ENCODE measurements at places on chromosomes 16 and 17.
A peak's percentile ranks its signal among the peaks of the same experiment; 100 is the strongest.

- H3K27me3 ChIP-seq: no peaks in the 10 kb centered on the region
- H3K4me3 ChIP-seq: no peak overlapping the region
- no peak overlapping the region for H3K27ac ChIP-seq
- no peak for DNase-seq
Measured at GRCh38 chr17:70011750-70012149, 63.3 kb upstream of the KCNJ16 start.

GRCh38 chr16:64242492-64242891 is 879.4 kb downstream of the CDH11 start:
- H3K4me3 ChIP-seq: no peak overlapping the region
- no peak overlapping the region for H3K27ac ChIP-seq
- no peaks in the 10 kb centered on the region for H3K4me1 ChIP-seq
- H3K27me3 ChIP-seq: no peaks in the 10 kb centered on the region
- no peak for DNase-seq

DNA sequence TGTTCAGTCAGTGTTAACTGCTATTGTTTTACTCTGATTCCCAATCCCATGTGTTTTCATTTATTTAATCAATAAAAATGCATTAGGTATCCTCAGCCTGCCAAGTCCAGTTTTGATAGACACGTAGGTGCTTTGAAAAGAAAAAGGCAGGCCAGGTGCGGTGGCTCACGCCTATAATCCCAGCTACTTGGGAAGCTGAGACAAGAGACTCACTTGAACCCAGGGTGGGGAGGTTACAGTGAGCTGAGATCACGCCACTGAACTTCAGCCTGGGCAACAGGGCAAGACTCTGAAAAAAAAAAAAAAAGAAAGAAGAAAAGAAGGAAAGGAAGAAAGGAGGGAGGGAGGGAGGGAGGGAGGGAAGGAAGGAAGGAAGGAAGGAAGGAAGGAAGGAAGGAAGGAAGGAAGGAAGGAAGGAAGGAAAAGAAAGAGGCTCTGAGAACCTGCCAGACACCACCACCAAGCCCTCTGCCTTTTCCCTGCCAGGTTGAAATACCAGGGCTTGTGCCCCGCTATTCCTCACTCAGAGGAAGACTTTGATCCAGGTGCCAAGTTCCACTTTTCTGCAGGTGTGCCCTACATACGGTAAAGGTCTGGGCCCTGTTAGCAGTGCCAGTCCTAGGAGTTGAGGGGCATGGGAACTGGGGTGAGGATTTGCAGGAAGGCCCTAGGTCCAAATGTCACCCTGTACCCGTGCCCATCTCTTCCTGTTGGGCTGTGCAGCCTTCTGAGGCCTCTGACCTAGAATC is 10.1 kb upstream of the KCNH6 start:
- no peak overlapping the region for H3K4me3 ChIP-seq
- H3K36me3 ChIP-seq: no peaks in the 10 kb centered on the region
- no peak for DNase-seq

- no peaks in the 10 kb centered on the region for H3K27me3 ChIP-seq
- H3K27ac ChIP-seq: no peak overlapping the region
- H3K4me3 ChIP-seq: no peak overlapping the region
- DNase-seq: peak; percentile 50
- H3K4me1 ChIP-seq: peaks cover 14% of the 10 kb centered on the region
Measured at GRCh38 chr17:2688351-2689342, 22.9 kb downstream of the CLUH start.

GRCh38 chr16:23960081-23960885 is 124.5 kb downstream of the PRKCB start:
- no peaks in the 10 kb centered on the region for H3K4me1 ChIP-seq
- no peak for DNase-seq
- no peaks in the 10 kb centered on the region for H3K36me3 ChIP-seq

GRCh38 chr16:48971571-48972077 is 310.0 kb downstream of the CBLN1 start:
- no peaks in the 10 kb centered on the region for H3K27me3 ChIP-seq
- H3K27ac ChIP-seq: no peak overlapping the region
- no peak for DNase-seq
- no peak overlapping the region for H3K4me3 ChIP-seq
- H3K36me3 ChIP-seq: no peaks in the 10 kb centered on the region

- H3K4me1 ChIP-seq: no peaks in the 10 kb centered on the region
- H3K4me3 ChIP-seq: no peak overlapping the region
- no peaks in the 10 kb centered on the region for H3K27me3 ChIP-seq
- H3K27ac ChIP-seq: no peak overlapping the region
- no peak for DNase-seq
Measured at GRCh38 chr17:10370016-10370608, 2.7 kb downstream of the MYH13 start.

GRCh38 chr17:66676421-66676820 is 158.5 kb upstream of the CACNG5 start:
- H3K27me3 ChIP-seq: no peaks in the 10 kb centered on the region
- peak; percentile 73 for DNase-seq
- H3K27ac ChIP-seq: no peak overlapping the region
- no peaks in the 10 kb centered on the region for H3K4me1 ChIP-seq
- H3K4me3 ChIP-seq: no peak overlapping the region

- no peak for DNase-seq
- H3K4me1 ChIP-seq: no peaks in the 10 kb centered on the region
- H3K36me3 ChIP-seq: no peaks in the 10 kb centered on the region
- no peak overlapping the region for H3K4me3 ChIP-seq
Measured at GRCh38 chr17:56432443-56432842, 161.1 kb upstream of the NOG start.

- H3K4me1 ChIP-seq: peaks cover 41% of the 10 kb centered on the region
- H3K27ac ChIP-seq: peak overlapping the region; percentile 74
- no peaks in the 10 kb centered on the region for H3K36me3 ChIP-seq
- DNase-seq: peak; percentile 80
- no peaks in the 10 kb centered on the region for H3K27me3 ChIP-seq
- no peak overlapping the region for H3K4me3 ChIP-seq
Measured at GRCh38 chr16:75754141-75754540, 27.9 kb upstream of the CPHXL start.

DNA sequence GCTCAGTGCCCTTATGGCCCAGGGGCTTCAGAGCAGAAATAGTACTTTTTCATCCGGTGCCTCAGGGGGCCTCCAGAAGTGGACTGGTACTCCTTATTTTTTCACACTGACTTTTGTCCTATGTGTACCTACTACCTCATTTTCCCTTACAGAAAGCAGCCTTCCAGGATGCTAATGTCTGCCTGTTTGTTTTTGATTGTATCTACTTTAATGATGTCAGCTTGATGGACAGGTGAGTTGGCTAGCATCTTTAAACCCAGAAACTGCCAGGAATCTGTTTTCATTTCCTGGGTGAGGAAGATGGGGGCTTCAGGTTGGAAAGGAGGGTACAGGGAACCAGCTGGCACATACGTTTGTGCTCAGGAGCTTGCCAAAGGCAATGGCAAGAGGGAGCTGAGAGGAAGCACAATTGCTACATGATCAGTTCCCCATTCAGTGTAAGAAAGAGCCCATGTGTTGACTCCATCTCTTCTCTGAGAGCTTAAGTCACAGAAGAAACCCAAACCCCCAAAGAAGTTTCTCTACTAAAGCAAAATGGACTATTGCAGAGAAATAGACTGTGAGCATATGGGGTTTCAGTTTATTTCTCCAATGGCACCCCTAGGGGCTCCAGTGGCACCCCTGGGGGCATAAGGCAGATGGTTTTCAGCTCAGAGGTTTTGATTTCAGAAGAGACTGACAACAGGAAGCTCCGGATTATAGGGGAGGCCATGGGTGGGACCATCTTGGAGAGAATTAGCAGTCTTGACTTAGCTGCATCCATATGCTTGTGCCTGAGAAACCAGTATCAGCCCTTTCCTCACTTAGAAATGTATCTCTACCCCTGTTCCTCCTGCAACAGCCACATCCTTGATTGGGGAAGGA is 16.3 kb downstream of the LIG3 start:
- no peaks in the 10 kb centered on the region for H3K27me3 ChIP-seq
- no peak overlapping the region for H3K4me3 ChIP-seq
- no peak for DNase-seq

DNA sequence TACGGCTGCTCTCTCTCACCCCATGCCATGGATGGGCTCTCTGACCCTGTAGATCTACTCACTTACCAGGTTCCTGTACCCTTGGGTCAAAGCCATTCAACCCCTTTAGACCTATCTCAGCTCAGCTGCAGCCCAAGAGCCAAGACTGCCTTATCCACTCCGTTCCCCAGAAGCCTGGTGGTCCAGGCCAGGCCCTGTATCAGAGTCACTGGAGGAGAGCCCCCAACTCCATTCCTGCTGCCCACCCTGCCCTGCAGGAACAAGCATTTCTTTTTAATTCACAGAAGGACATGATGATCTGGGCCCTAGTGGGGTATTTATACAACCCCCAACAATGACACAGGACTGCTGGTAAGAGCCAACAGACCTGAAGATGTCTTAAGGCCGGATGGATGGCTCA is 76.8 kb downstream of the AIPL1 start:
- H3K27me3 ChIP-seq: no peaks in the 10 kb centered on the region
- no peak for DNase-seq
- H3K36me3 ChIP-seq: no peaks in the 10 kb centered on the region

- DNase-seq: peak; percentile 19
- no peaks in the 10 kb centered on the region for H3K27me3 ChIP-seq
- no peak overlapping the region for H3K4me3 ChIP-seq
- H3K27ac ChIP-seq: no peak overlapping the region
- no peaks in the 10 kb centered on the region for H3K36me3 ChIP-seq
Measured at GRCh38 chr17:56172517-56172982, 19.3 kb downstream of the ANKFN1 start.
